NAMALWA (cell line): ENCODE measurements at places on chromosomes 1 and 21.

- DNase-seq = peak; percentile 48
Measured at GRCh38 chr1:15994590-15995351, 9.3 kb upstream of the SRARP start.

DNA sequence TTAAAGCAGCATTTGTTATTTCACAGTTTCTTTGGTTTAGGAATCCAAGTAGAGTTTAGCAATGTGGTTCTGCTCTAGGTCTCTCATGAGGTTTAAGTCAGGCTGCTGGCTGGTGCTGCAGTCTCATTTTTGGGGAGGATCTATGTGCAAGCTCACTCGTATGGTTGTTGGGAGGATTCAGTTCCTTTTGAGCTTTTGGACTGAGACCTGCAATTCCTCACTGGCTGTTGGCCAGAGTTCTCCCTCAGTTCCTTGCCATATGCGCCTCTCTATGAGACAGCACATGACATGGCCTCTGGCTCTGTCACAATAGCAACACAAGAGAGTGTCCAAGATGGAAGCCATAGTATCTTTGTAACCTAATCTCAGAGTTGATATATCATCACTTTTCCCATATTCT lies 91.0 kb downstream of the OLFML2B start:
- DNase-seq = no peak

- DNase-seq = no peak
Measured at GRCh38 chr1:87126886-87127505, 201.7 kb upstream of the LMO4 start.

DNA sequence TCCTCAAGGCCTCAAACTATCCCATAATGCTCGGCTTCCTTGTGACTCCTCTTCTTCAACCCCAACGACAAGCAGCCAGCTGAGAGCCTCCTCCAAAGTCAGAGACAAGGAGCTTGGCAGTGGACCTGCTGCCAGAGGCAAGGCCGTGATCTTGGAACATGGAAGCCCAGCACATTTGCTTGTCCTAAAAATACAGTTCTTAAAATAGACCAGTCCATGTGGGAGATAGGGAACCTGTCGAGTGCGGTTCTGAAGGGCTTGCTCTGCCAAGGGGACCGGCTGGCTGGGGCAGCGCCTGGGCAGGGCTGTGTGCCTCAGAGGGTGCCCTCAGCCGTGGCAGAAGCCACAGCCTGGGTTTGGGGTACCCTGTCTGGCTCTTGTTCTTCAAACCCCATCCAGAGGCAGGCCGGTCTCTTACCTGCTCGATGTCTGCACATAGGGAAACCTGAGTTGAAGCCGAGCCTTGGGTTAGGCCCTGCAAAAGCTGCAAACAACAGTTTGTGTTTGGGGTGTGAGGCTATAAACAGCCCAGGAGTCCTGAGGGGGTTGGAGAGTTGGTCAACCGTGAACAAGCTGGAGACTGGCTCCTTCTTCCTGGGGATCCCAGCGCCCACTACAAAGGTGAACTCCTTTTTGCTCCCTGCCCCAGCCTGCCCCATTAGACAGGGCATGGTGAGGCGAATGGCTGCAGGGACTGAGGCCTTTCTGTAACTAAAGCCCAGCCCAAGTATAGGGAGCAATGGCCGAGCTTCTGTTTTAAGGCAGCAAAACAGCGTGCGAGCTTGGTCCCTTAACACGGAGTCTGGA lies 228.8 kb downstream of the CAMTA1 start:
- DNase-seq = no peak

- DNase-seq = no peak
Measured at GRCh38 chr1:35466120-35466519, 91.1 kb downstream of the KIAA0319L start.

DNA sequence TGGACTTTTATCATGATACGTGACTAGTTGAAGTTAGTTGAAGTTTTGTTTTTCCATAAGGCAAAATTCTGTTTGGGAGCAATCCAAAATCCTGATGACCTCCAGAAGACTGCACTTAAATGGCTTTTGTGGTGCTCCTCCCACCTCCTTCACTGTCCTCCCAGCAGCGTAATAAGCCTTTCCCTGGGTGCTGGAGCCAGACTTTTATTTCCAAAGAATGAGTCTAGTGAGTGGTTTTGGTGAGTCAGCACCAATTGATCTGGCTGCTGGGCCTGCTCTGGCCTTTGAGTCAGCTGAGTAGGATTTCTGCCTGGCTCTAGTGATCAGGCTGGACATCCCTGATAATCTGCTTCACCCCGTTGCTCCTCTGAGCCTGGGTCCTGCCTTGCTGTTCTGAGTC lies 21.7 kb upstream of the KCND3 start:
- DNase-seq = no peak

DNA sequence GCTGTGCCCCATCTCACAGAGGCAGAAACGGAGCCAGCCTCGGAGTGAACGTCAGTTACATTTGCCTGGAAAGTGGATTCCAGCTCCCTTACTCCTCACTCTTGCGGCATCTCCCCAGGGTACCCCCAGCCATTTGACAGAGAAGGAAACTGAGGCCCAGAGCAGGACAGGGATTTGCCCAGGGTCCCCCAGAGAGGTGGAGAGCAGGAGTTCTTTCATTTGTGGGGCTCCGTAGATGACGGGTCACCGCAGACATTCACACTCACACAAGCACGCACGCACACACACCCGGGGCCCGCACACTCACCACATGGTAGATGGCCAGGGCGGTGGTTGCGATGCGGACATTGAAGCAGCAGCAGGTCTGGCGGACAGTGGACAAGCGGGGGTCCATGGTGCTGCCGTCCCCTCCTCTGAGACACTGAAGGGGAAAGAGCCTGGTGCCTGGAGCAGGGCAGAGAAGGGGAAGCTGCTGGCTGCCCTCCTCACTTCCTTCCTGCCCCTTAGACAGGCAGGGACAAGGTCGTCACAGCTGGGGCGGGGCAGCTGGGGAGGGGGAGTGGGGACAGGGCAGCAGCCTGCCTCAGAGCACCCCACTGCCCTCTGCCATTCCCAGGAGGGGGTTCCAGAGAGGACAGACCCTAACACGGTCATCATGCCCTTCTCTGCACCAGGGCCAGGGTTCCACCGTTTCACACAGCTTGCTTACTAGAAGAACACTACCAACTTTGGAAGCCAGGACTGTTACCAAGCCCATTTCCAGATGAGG lies at the start of gene LAPTM5:
Gene LAPTM5 (minus strand): TSS at position 423 of the 769 bp plus-strand sequence. CDS start 29 bp downstream, at position 394.
- peak; percentile 77 for DNase-seq

GRCh38 chr1:114219172-114219868 lies 65.7 kb upstream of the SYT6 start:
- no peak for DNase-seq

- no peak for DNase-seq
Measured at GRCh38 chr1:153507926-153508583, 27.7 kb downstream of the S100A6 start.

DNA sequence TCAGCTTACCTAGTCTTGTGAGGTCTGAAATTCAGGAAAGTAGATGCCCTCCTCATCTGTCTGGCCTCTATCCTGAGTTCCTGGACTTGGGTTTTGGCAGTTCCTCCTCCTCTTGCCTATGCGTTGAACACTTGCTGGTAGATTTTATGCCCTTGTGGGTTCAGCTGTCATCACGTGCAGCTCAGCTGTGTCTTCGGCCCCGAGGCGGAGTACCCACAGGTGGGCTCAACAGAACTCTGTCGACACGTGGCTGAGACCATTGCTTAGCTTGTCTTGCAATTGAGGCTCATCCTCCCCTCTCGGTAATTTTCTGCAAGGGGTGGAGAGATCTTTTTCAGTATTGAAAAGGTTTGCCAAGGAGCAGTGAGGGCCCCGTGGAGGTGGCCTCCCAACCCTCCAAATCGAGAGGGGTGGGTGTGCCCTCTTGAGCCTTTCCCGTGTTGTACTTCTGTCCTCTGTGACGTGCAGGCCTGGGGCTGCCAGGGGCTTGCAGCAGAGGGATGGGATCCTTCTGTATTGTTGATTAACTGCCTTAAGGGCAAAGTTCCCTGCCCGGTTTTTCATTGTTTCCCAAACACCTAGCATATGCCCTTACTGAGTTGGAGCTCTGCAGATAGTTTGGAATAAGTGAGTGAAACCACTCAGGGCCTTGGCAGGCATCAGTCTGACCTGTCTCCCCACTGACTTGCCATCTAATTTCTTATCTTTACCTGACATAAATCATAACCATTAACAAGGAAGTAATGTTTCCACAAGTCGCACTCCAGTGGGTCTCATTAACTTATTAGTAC lies 2.9 kb downstream of the CENPS start:
- DNase-seq = no peak

- DNase-seq = no peak
Measured at GRCh38 chr1:14366091-14367018, 232.1 kb upstream of the KAZN start.

- no peak for DNase-seq
Measured at GRCh38 chr1:208164609-208165008, 79.6 kb downstream of the PLXNA2 start.

GRCh38 chr1:40939320-40940059 lies 40.0 kb upstream of the CTPS1 start:
- DNase-seq = no peak

GRCh38 chr1:223745731-223746130 lies 33.4 kb downstream of the CAPN2 start:
- no peak for DNase-seq

DNA sequence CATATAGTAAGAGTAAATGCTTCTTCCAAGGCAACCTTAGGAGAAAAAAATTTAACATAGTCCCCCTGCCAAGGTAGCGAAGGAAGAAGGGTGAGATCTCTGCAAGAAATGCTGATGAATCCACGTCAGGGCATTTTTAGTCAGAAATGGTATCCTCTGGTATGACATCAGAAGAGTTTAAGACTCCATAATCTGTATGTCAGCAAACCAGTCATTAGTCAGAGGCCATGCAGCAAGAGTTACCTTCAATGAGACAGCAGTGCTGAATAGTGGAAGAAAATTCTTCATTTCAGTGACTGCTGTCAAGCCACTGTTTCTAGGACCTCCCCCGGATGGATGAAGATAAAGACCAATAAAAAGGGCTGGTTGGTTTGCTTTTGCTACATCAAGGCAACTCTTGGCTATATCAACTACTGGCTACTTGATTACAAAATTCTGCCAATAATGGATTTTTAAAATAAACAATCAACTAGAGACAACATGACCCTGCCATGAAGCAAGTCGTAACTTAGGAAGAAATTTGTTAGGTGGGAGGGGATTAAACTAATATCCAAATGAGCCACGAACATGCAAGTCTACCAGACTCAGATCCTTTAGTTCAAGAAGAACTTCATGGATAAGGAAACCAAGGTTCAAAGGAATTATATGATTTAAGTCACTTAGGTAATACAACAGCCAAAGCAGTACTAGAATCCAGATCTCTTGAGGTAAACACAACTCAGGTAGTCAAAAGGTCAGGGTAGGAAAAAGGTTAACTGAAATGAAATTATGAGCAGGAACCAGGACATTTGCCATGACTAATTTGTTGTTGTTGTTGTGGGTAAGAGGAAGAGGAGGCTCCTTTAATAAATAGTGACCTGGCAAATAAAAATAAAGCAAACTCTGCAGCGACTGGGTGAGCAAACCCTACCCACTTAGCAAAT lies 25.6 kb upstream of the GUCA2A start:
- DNase-seq = no peak

GRCh38 chr1:212649020-212649419 lies 40.5 kb downstream of the ATF3 start:
- no peak for DNase-seq

GRCh38 chr1:184392779-184393522 lies 6.1 kb downstream of the C1orf21 start:
- no peak for DNase-seq

- DNase-seq = no peak
Measured at GRCh38 chr1:234368320-234369032, 4.8 kb upstream of the COA6 start.

DNA sequence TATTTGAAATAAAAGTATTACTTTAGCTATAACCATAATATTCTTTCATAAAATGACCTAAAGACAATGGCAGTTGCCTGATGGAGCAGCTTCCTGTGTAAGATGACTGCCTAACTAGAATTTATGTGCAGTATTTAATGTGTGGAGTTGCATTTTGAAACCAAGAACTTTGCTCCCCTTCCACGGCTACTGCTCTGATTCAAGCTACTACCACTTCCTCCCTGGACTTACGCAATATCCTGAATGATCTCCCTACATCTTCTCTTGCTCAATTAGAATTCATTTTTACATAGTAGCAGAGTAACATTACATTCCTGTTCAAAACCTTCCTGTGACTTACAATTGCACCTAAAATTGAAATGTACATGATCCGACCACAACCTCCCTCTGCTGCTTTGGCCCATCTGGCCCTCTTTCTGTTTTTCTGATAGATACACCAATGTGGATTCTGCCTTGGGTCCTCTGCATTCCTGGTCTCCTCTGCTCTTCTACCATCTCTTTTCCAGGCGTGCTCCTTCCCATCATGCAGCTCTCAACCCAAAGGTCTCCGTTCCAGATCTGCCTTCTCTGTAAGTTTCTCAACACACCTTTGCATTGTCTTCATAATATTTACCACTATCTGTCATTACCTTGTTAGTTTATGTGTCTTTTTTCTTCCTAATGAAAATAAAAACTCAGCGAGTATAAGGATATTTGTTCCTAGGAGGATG lies 47.4 kb upstream of the USP25 start:
- DNase-seq = peak; percentile 6

- no peak for DNase-seq
Measured at GRCh38 chr1:37243368-37244082, 209.2 kb upstream of the GRIK3 start.

GRCh38 chr1:78322928-78323680 lies 167.7 kb upstream of the PTGFR start:
- no peak for DNase-seq

DNA sequence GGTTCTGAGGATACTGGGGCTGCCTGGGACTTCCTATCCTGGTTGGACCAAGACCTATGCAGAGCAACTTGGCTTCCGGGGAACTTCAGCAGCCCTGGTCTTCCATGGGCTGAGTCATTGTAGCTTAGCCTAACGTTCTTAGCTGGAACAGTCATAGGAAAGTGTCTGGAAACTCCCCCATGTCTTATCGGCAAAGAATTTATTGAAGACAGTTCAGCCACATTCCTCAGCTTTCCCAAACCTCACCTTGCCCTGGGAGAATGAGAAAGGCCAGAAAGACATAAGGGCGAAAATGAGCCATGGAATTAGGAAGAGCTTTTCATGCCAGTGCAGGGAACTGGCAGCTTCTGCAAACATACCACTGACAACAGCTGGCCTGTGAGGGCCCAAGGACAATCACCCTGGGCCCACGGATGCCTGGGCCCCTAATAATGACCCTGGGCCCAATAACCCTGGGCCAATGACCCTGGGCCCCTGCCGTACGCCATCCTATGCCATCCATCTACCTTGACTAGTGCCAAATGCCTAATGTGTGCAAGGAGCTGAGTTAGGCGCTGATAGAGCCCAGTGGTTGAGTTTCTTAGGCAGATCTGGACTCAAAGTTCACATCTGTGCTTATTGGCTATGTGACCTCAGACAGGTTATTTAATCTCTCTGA lies 114.4 kb upstream of the GADD45A start:
- no peak for DNase-seq
